ENCODE measurements at places on chromosomes 12 and 14.

DNA sequence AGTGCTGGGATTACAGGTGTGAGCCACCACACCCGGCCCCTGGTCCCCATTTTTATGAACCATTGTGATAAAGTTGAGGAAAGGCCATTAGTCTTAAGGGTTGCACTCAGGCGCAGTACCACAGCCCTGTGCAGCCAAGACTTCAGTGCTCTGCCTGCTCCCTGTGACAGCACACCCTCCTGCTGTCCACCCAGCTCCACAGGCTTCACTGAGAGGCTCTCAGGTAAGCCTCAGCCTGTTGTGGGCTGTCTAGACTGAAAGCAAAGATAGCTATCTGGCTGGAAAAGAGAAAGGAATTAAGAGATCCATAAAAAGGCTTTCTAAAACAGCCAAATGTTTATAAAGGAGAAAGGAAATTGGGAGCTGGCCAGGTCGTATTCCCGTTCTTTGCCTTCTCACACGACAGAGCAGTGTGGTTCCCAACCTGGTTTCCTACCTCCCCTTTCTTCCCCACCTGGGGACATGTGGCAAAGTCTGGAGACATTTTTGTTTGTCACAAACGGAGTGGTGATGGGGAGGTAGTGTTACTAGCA is 19.1 kb upstream of the DNM1L start:
- no peak for DNase-seq

DNA sequence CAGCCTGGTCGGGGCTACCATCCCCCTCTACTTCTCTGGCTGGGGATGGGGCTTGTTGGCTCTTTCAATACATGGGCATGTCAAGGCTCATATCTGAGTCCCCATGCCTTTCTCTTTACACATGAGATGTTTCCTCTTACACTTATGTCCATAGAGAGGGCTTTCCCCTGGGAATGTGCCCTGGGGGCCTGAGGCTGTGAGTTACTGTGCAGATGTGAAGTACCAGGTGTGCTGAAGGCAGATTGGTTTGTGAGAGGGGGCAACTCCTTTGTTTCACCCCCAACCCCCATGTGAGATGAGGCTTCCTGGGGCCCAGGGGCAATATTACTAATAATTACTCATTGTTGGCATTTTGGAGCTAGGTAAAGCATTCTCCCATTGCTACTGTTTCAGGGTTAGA is 32.8 kb downstream of the NRXN3 start:
- peak; percentile 90 for DNase-seq

DNA sequence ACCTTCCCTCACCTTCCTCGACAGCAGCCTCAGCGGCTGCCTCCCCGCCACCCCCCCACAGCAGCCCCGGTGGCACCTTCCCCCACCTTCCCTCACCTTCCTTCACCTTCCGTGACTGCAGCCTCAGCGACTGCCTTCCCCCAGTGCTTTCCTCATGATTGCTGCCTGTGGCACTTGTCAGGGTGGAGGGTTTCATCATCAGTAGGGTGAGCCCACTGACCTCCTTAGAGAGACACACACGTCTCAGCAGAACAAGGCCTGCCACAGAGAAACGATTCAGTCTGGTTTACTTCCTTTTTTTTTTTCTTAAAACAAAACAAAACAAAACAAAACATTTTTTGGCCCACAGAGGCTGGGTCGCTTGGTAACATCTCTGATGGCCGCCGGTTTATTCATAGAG is 75.0 kb downstream of the EP400 start:
- DNase-seq: no peak

DNA sequence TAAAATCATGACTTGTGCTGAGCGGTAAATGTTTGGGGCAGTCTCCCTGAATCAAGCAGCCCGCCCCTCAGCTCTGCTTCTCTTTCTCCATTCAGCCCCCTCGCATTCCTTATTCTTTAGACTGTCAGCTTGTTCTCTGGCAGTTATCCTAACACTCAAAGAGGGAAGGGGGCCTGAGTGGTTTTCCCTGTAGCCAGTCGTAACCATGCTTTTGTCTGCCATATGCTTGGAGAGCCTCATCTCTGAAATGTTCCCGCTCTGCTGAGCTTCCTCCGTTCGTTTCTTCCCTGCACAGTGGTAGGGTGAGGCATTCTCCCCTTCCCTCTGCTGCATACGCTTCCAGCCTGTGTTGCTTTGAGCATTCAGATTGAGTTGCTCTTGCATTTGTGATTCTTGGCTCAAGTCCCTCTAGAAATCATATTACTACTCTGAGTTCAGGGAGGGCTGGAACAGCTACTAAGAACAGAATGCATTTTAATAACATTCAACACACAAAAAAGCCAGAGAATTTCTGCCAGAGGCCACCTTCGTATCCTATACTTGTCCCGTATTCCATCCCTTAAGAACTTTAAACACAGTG is 119.7 kb downstream of the FBXL14 start:
- DNase-seq: no peak

- no peak for DNase-seq
Observed at GRCh38 chr14:53620317-53620716, 336.3 kb downstream of the BMP4 start.

GRCh38 chr12:10363914-10364814 is 25.7 kb downstream of the KLRK1 start:
- DNase-seq: no peak

DNA sequence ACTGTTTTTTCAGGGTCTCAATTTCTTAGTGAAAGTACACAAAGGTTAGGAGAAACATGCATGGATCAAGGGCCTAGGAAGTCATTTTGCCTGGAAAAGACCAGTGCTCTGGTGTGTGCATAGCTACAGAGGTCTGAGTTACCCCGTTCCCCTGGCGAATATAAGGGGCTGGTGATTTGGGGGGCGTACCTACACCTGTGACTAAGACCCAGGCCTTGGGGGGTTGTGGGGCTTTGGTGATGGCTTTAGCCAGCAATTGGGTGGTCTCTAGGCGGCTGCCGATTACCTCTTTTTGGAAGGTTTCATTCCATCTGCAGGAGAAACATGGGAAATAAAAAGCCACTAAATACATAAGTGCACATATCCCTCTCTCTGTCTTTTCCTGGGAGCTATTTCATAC is 1.1 kb downstream of the SDR39U1 start:
- no peak for DNase-seq

- DNase-seq: no peak
Observed at GRCh38 chr12:118188690-118189371, 52.9 kb downstream of the PEBP1 start.

DNA sequence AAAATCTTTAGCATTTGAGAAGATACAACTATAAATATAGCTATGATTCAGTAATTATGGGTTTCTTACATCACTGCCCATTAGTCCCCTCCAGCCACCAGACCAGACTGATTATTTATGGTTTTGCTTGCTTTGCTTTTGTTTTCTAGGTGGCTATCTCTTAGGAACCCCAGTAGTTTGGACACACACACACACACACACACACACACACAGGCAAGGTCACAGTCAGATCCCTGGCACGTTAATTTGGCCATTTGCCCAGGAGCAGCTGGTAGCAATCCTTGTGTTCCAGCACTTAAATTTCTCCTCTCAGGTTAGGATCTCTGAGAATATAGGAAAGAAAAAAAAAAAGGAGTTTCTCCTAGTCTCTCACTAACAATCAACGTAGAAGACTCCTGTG is 90.2 kb upstream of the RESF1 start:
- no peak for DNase-seq

GRCh38 chr14:102088012-102088792 is 1.4 kb upstream of the HSP90AA1 start:
- DNase-seq: no peak

- no peak for DNase-seq
Observed at GRCh38 chr14:71396050-71396677, 488.9 kb downstream of the PCNX1 start.

- DNase-seq: no peak
Observed at GRCh38 chr12:79021021-79021420, 156.4 kb downstream of the SYT1 start.

- no peak for DNase-seq
Observed at GRCh38 chr14:56807386-56808109, 2.7 kb downstream of the OTX2 start.

- no peak for DNase-seq
Observed at GRCh38 chr12:68482660-68483059, 128.0 kb upstream of the RAP1B start.
